ENCODE measurements at places on chromosomes 5 and 9.

DNA sequence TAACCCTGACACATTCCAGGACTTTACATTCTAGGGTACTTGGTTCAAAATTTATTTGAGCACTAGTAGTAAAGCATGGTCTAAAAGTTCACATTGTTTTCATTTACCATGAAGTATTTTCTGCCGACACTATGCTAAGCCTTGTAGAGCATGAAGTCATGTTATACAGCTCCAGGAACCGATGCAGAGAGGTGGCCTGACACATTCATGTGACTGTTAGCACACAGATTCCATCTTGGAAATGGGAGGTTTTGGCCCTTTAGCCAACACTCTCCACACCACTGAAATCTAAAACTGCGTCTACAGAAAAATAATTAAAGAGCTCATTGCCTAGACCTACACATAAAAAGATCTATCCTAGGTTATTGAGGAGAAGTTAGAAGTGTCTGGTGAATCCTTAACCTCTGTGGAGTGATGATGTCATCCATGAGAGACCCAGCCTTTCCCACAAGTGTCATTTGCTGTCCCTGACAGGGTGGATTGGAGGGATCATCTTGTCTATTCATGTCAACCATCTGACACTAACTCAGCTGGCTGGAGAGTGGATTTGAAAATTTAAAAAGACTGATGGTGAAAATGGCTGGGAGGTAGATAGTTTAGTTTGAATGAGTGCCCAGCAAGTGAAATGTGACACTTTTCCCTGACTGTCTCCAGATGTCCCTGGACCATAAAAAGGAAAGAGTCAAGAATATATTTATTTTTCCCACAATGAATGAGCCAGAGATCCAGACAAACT, 1.3 kb downstream of the RANBP3L start:
- no peak for DNase-seq

GRCh38 chr5:1673042-1673677, 126.5 kb downstream of the MRPL36 start:
- no peak for DNase-seq

DNA sequence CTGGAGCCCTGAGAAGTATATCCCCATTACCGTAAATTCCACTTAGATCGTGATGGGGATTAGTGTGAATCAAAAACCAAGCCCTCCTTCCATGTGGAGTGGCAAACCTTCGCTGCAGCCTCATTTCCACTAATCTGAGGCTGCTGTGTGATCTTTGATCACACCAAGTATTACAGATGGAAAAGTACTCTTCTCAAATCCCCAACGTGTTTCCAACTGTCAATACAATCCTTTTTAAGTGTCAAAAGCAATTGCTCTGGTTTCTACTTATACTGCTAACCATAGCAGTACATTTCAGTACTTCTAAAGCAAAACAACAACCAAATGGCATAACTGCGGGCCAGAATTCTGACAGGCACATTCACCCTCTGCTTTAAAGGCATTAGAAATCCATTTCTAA, 307.7 kb upstream of the ADAMTS16 start:
- no peak for DNase-seq

DNA sequence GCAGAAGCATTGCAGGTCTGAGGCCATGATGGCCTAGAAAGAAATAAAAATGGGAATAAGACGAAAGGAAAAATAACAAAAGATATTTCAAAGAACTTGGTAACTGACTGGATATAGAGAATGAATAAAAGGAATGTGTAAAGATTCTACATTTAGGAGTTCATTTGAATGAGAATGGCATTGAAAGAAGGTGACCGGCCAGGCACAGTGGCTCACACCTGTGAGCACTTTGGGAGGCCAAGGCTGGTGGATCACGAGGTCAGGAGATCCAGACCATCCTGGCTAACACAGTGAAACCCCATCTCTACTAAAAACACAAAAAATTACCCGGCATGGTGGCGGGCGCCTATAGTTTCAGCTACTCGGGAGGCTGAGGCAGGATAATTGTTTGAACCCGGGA, 8.6 kb downstream of the ZBTB26 start:
- DNase-seq, result no peak

- no peak for DNase-seq
Observed at GRCh38 chr5:79756076-79756475, 66.4 kb downstream of the CMYA5 start.

- DNase-seq, result no peak
Observed at GRCh38 chr5:116343961-116344360, 230.7 kb downstream of the SEMA6A start.

DNA sequence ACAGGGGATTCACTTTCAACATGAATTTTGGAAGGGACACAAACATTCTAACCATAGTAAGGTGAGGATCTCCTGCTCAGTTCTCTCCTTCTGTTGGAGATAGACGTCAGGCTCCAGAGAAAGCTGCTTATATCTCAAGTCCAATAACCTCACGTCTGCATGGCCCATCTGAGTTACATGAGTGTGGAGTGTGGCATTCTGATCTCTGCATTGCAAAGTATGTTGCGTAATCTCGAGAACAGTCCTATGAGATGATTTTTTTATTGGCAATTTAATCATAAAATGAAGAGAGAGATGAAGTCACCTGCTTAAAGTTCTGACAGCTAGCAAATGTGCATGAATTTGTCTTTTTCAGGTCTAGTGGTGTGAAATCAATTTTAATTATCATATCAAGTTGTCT, 118.8 kb downstream of the SLC12A2 start:
- DNase-seq, result no peak

GRCh38 chr5:154342211-154342610, 103.6 kb upstream of the SAP30L start:
- no peak for DNase-seq

DNA sequence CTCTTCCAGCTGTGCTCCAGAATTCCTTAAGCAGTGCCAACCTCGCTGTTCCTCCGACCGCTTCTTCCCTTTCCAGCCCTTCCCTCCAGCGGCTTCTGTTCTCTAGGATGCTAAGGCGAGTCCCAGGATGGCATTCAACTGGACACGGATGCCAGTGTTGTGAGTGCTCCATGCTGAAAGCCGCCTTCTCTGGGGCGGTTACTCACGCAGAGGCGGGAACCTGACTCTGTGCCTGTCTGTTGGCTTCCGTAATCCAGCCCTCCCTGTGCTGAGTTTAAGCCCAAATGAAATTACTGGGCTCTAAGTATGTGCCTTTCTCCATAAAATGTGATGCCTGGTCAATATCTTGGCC, 20.2 kb downstream of the COL5A1 start:
- DNase-seq, result no peak

GRCh38 chr9:77783518-77783917, 135.4 kb upstream of the GNA14 start:
- no peak for DNase-seq

- DNase-seq, result no peak
Observed at GRCh38 chr9:79694208-79694607, 122.4 kb downstream of the TLE4 start.

GRCh38 chr9:116144555-116144954, 9.0 kb upstream of the PAPPA start:
- no peak for DNase-seq

GRCh38 chr5:159897786-159898393, 18.4 kb upstream of the ADRA1B start:
- no peak for DNase-seq

DNA sequence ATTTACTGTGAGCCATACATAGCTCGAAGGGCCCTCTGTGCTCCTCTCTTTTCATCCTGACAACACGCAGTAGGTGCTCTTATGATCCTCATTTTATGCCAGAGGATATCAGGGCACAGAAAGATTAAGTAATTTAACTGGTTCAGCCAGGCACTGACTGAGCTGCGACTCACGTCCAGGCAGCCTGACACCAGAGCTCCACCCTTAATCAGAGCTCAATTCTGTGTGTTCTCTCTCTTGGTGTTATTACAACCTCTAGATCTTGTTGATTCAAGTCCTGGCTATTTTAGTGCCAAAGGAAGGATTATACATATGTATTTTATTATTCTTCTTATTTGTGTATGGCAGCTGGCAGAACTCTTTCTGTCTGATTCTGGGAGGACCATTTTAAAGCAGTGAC, 59.7 kb downstream of the OSMR start:
- DNase-seq, result no peak

GRCh38 chr9:127140181-127140580, 17.7 kb upstream of the ANGPTL2 start:
- no peak for DNase-seq

DNA sequence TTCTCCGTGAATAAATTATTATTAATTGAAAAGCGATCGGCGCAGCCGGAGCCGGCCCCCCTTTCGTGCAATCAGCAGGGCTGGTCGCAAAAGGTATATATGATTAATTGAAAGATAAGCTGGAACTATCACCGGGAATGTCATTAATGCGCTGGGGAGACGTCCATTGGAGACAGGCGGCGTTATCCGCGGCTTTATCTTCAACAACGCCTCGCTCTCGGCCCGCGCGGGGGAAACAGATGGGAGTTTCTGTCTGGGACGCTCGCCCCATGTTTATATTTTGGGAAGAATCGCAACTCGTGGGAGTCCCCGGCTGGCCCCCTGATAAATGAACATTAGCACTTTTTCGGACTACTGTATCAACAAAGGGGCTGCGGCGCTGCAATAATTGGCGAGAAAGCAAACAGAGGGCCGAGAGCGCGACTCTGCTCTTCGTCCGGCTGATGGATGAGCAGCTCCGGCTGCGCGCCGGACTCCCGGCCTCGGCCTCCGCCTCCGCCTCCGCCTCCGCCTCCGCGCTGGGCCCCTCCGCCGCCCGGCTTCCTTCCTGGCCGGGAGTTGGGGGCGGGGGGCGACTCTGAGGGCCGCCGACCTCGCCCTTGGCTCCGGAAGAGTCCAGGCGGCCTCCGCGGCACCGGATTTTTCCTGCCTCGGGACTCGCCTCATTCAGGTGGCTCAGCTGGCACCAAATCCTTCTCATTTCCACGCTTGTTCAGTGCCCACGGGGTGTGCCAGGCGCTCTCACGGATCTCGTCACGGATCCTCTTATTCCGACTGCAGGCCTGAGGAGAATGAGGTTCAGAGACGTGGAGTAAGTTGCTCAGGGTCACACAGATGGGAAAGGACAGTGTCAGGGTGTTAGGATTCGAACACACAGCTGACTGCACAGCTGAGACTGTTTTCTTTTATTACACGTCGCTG, 3.6 kb upstream of the NKX2-5 start:
- no peak for DNase-seq

- no peak for DNase-seq
Observed at GRCh38 chr5:172648755-172649154, 7.7 kb downstream of the NEURL1B start.

DNA sequence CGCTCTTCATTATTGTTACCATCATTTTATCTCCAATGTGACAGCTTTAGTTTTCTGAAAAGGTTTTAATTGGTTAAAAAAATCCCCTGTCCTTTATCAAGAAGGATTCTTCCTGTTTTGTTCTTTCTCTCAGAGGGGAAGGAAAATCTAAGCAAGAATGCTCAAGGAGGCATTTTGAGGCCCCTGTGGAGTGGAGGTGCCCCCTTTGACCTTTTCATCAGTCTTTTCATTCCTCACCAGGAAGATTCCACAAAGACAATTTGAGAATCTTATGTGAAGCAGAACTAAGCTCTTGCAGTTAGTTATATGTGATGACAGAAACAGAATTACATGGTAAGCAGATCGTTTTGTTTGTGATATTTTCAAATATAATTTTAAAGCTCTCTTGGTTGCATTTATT, 489.6 kb downstream of the MAN2A1 start:
- DNase-seq, result peak; percentile 93

- no peak for DNase-seq
Observed at GRCh38 chr5:95304711-95305110, 19.8 kb upstream of the MCTP1 start.

DNA sequence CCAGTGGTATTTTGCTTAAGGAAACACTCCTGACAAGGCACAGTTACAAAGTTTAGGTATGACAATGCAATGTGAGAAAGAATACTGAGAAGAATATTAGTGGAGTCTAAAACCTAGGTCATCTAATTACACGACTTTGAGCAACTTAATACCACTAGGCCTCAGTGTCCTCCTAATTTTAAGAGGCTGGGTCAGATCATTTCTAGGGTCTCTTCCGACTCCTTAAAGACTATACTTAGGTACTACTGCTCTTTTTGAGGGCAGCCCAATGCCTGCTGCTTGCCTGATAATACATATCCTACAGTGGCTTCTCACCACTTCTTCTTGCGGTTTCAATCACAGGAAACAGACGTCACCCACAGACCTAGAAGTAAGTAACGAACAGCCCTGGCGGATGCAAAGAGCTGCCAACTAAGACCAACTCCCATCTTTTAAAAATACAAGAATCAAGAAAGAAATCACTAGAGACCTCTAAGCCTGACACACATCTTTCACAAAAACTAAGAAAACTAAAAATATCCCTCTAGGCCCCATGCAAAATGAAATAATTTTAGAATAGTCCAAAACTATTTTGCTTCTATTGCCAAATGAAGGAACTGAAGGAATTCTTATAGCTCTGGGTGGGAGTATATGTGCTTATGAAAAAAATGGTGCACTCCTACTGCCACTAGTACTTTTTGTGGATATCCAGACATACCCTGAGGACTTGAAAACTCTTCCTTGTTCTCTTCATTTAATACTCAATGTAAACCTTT, 13.1 kb downstream of the DIAPH1 start:
- no peak for DNase-seq

DNA sequence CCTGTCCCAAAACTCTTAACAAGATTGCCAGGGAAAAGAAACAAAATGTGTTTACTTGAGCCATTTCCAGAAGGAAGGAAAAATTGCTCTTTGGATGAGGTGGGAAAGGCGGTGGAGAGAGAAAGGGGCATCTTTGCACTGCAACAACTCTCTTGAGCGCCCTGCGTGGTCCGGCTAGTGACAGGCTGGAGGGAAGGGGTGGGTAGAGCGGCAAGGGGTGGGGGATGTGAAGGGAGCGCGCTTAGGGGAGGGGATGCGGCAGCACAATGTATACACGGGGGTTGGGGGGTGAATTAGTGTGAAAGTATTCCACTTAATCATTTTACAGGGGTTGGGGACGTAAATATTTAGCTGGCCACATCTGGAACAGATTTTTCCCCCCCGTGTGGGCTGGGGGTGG, 1.3 kb downstream of the FGF10 start:
- DNase-seq, result no peak

DNA sequence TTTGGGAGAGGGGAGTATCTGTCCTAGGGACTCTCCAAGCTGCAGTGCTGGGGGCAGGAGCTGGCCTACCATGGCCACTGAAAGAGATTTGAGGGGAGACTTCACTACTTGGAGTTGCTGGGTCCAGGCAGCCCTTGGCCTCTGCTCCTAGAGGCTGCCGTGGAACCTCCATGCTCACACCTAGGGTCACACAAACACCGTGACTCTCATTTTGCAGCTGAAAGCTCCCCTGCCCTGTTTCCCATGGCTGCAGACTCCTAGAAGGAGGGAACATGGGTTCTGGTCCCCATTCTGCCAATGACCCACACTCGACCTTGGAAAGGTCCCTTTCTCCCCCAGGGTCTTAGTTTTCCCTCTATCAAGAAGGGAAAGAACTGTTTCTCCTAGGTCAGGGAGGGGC, 147.1 kb upstream of the PPP1R26 start:
- DNase-seq, result no peak

DNA sequence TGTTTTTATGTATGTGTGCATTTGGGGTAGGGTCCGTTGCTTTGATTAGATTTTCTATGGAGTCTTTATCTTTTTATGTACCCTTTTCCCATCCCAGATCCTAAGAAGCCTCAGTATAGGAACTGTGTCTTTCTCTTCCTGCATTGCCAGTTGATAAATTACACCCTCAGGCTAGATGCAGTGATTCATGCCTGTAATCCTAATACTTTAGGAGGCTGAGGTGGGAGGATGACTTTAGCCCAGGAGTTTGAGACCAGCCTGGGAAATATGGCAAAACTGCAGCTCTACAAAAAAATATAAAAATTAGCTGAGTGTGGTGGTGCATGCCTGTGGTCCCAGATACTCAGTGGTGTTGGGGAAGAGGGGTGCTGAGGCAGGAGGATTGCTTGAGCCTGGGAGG, 40.2 kb downstream of the NLN start:
- no peak for DNase-seq

GRCh38 chr9:123268199-123268464, 254 bp downstream of the STRBP start:
- no peak for DNase-seq

Data from neuronal stem cell (in vitro differentiated cells).